ENCODE measurements at places on chromosomes 12 and 14. TPM values are rescaled to one million over a fixed set of nuclear protein-coding genes. Genes with fewer than 3 reads are reported as not detected.

The HOXC9 gene
- 5.7 TPM for total RNA-seq

The ACVRL1 gene
- 933 TPM for total RNA-seq

- DNase-seq = no peak
Measured at GRCh38 chr14:90773196-90773486, 43.1 kb downstream of the TTC7B start.

GRCh38 chr12:107091381-107091780 is 2.0 kb downstream of the CRY1 start:
- DNase-seq = no peak

DNA sequence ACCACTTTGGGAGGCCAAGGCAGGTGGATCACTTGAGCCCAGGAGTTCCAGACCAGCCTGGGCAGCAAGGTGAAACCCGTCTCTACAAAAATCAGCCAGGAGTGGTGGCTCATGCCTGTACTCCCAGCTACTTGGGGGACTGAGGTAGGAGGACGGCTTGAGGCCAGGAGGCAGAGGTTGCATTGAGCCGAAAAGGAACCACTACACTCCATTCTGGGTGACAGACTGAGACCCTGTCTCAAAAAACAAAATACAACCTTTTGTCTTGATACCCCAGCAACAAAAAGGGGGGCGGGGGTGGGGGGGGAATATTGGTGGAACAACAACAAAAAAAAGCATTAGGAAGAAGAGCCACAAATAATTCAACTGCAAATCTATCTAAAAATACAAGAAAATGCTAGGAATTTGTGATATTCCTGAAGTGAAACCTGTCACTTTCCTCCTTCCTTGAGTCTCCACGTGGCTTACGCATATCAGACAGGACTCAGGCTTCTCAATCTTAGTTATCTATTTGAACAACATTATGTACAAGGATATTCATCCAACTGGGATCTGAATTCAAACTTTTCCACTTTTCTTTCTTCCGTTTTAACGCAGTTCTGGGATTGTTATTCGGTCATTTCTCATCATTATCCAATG is 1.3 kb downstream of the R3HDM2 start:
- DNase-seq = no peak

GRCh38 chr14:69591317-69591716 is 16.6 kb upstream of the CCDC177 start:
- DNase-seq = no peak
